ENCODE measurements at places on chromosomes 1 and 21.
A peak's percentile ranks its signal among the peaks of the same experiment; 100 is the strongest.

GRCh38 chr1:54171606-54172005 lies 18.8 kb upstream of the CDCP2 start:
- DNase-seq = no peak

DNA sequence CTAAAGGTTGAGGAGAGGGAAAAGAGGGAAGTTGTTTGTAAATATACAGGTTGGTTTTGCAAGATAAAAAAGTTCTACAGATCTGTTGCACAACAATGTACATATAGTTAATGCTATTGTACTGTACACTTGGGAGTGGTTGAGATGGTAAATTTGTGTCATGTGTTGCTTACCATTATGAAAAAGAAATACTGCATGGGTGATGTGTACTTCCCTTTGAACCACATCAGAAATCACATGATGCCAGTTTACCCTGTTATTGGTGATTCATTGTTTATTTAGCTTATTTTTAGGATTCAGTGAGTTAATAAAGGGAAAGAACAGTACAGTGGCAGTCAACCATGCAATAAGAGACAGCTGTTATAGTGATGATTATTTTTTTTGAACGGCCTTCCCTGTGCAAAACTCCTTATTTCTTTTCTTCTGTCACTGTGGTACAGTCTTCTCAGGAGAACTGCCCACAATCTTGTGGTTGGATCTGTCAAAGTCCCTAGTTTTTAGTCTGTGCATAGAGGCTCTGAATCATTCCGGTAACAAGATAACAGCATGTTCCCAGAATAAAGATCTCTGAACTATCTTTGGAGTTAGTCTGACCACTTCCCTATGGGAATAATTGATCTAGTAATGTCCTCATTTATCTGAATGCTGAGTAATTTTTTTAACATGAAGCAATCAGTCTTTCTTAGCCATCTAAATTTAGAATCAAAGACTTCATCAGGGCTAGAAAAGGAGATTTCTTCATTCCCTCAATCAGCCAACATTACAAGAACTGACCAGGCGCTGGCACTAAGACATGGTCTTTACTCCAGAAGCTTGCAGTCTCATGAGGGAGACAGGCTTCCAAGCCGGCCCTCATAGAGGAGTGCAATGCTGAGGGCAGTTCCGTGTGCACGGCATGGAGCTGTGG lies 84.2 kb downstream of the SH3GLB1 start:
- peak; percentile 5 for DNase-seq

GRCh38 chr1:245926888-245927287 lies 580.2 kb downstream of the SMYD3 start:
- DNase-seq = no peak

- DNase-seq = no peak
Measured at GRCh38 chr1:243763806-243764205, 86.2 kb downstream of the AKT3 start.

DNA sequence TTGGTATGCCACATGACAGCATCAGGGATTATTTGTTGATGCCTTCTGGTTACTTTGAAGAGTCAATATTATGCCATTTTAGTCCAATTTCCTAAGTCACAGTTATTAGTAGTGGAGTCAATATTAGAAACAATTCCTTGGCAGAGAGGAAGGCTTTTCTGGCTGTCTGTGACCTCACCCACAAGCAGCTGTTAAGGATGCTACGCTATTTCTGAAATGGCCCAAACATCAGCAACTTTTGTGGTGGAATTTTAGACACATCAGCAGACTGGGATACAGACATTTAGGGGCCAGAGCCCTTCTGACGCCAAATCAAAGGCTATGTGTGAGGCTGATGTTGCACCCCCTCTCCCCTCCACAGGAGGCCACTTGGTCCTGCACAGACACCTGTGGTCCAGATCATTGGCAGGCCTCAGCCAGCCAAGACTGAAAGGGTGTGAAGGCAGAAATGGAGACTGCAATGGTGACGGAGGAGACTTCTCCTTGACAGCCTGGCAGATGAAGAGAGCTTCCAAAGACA lies 9.2 kb upstream of the RXRG start:
- no peak for DNase-seq

- no peak for DNase-seq
Measured at GRCh38 chr1:165254376-165254775, 102.1 kb downstream of the LMX1A start.

- no peak for DNase-seq
Measured at GRCh38 chr1:151377150-151377884, 4.8 kb upstream of the SELENBP1 start.

DNA sequence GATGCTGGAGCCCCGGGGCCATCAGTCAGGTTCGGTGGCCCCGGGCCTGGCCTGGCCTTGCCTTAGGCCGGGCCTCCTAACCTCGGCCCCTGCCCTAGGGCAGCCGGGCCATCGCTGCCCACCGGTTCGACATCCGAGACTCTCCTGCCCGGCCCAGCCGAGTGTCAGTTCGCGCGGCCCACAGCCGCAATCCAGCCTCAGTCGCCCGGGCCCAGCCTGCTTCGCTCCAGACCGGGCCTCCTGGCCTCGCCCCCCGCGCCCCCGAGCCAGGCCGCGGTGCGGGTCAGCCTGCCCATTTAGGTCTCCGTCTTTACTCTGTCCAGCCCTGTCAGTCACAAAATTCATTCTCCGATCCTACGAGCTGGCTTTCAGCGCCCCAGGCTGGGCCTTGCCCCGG lies 777 bp downstream of the LRRC41 start:
- DNase-seq = no peak

DNA sequence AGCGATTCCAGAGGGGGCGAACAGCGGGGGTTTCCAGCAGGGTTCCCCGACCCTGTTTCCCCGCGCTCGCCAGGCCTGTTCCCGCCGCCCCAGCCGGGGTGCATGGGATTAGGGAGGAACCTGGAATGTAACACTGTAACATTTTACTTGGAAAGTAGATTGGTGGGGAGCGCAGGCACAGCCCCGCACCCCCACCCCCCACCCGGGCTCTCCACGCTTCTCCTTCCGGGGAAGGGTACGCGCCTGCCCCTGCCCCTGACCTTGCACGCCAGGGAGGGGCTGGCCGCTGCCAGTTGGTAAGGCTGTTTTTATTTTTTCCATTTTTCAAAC lies 427 bp downstream of the FAM3B start:
- no peak for DNase-seq

DNA sequence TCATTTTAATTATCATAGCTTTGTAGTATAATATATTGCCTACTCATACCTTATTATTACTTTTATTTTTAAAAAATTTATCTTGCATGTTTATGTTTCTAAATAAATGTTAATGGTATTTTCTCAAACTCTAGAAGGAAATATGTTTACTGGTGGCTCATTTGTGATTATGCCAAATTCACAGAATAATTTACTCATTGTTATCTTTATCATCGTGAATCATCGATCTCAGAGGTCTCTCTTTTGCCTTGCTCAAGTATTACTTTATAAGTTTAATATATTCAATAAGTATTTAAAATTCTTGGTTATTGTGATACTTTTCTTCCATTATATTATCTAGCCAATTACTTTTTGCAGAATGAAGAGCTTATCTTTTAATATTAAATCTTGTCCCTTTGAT lies 836.7 kb upstream of the ADAMTS5 start:
- DNase-seq = no peak

DNA sequence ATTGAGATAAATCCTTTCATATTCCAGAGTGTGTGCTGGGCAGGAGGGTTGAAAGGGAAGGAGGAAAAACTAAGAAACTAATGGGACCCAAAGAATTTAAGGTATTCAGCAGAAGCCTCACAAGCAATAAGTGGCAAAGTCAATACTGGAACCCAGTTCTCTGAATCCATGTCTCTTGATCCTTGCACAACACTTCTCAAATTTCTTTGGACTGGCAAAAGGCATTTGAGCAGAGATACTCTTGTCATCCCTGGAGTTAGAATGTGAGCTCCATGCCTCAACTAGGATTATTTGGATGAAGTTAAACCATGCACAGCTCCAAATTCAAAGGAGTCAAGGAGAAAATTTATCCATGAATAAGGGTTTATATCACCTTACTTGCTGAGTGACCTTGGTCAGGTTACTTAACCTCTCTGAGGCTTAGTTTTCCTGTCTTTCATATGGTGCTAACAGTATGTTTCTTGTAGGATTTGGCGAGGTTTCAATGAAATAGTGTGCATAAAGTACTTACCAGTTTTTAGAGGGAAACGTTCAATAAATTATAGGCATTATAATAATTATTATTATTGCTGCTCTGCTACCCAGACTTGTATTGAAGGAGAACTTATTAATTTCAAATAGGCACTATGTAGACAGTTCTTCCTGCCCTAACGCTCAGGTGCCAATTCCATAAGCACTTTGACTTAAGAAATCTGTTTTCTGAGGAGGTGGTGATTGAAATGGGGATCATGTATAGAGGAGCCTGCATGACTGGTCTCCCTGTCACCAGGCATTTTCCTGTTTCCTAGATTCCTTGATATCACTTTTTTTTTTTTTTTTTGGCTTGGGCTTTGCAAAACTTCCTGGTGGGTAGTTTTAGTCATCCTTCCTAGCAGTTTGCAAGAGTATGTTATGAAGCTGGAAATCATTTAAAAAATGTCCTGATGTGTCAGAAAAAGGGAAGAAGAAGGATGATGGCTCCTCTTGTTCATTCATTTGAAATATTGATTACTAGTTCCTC lies 125.0 kb upstream of the JUN start:
- no peak for DNase-seq

DNA sequence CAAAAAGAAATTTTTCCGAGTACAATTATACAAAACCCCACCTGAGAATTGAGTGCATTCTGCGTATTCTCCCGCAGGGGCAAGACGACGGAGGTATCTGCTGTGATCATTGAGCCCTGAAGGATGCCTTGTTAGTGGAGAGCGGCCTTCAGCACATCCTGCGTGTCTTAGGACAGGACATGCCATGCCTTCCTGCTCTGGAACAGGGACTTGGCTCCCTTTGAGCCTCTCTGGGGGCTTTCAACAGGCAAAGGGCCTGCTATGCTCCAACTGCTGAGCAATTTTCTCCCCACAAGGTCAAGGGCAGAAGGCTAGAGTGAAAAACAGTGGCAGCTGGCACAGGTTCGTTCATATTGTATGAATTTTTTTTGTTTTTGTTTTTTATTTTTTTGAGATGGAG lies 52.4 kb downstream of the TOR1AIP2 start:
- no peak for DNase-seq
